Activated CD4-positive, alpha-beta T cell treated with anti-CD3 and anti-CD28 coated beads, Interleukin-10, Interleukin-2, amounts not matched to agents 100 ng/mL and 50 ng/mL, durations not matched to agents 16 hours and 8 hours (primary cell): ENCODE measurements at places on chromosomes 1 and 21.

- DNase-seq = no peak
Measured at GRCh38 chr1:244865028-244865371, 657 bp upstream of the HNRNPU start.

GRCh38 chr1:154186177-154186576, 5.7 kb downstream of the TPM3 start:
- DNase-seq = peak; percentile 79

- DNase-seq = no peak
Measured at GRCh38 chr21:31991356-31992331, 118.8 kb downstream of the HUNK start.

GRCh38 chr1:48405400-48405799, 66.6 kb downstream of the SPATA6 start:
- DNase-seq = no peak

DNA sequence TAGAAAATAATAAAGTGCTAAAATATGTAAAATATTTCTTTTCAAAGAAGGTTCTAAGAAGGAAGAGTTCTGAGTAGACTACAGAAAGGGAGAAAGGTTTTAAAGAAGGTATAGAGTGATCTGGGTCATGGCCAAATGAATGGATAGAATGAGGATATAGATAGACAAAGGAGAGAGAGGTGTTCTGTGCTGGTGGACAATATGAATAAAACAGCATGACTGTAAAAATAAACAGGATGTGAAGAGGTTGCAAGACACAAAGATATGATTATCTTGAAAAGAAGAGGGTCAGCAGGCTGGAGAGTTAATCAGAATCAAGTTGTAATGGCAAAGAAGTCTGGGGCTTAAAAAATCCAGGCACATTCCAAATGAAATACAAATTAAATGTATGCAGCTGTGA, 86.7 kb upstream of the GNG4 start:
- no peak for DNase-seq

- DNase-seq = no peak
Measured at GRCh38 chr1:61560385-61560784, 164.6 kb downstream of the TM2D1 start.

DNA sequence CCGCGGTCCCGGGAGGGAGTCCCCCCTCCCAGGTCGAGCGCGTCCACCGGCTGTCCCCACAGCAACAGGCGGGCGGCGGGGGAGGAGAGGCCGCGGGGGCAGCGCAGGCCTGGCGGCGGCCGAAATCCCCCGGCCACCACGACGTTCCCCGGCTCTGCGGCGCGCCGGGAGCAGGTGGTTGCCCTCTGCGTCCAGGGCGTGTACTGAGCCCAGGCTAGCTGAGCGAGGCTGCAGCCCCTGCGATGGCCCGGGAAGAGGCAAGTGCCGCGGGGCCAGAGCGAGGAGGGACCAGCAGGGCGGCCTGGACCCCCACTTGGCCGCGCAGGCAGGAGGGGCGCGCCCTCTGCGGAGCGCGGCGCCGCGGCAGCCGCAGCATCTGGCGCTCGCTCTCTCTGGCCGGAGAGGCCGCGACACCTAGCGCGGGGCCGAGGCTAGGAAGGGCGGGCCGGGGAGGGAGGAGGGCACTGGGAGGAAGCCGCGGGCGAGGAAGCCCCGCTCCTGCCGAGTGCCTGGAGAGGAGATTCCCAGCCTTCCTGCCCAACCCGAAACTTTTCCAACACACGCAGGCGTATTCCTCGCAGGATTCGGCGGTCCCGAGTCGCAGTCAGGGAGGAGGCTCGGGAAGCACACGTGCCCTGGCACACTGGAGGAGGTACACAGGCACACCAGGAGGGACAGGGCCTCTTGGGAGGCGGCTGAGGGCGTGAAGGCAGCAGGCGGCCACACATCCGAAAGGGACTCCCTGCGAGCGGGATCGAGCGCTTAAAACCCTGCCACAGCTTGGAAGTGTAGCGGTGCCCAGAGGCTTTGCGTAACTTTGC, 4.9 kb upstream of the PROX1 start:
- DNase-seq = no peak

- DNase-seq = no peak
Measured at GRCh38 chr1:221031458-221032203, 152.4 kb downstream of the HLX start.

- DNase-seq = no peak
Measured at GRCh38 chr1:52751589-52752483, 25.6 kb downstream of the ZYG11B start.

DNA sequence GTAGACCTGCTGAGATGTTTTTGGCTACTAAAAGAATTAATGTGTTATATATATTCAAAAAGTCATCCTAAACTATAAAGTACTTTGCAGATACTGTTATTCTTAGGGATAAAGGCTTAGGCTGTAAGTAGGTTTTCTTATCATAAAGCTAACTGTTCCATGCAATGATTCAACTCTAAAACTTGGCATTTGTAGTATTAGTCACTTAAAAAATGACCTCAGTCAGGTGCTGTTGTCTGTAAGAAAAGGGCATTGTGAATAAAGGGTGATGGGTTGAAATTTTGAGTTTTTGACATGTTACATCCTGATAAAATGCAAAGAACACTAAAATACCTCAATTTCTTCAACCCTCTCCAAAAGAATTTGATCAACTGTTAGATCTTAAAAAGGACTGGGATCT, 32.9 kb downstream of the ADCY10 start:
- DNase-seq = no peak
